CD4-positive, alpha-beta T cell treated with Interleukin-2 at 100 ng/mL for 4 hours (primary cell): ENCODE measurements at places on chromosomes 7 and 10.

DNA sequence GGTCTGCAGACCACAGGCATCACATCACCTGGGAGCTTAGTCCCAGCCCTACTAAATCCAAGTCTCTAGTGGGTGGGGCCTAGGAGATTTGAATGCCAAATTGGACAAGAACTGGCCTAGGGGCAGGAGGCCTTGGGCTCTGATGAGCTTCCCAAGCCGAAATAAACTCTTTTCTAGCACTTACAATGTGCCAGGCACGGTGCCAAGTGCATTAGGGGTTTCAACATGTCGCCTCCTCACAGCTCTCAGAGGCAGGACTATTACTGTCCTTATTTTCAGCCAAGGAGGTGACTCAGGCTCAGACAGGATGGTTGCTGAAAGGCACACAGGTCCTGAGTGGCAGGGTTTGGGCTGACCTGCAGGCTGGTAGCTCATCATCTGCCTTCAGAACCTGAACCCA, 9.2 kb upstream of the CPA1 start:
- no peak for DNase-seq

- no peak for DNase-seq
Observed at GRCh38 chr10:57917019-57917418, 350.7 kb downstream of the IPMK start.

GRCh38 chr10:67912331-67912946, 28.0 kb downstream of the SIRT1 start:
- no peak for DNase-seq

DNA sequence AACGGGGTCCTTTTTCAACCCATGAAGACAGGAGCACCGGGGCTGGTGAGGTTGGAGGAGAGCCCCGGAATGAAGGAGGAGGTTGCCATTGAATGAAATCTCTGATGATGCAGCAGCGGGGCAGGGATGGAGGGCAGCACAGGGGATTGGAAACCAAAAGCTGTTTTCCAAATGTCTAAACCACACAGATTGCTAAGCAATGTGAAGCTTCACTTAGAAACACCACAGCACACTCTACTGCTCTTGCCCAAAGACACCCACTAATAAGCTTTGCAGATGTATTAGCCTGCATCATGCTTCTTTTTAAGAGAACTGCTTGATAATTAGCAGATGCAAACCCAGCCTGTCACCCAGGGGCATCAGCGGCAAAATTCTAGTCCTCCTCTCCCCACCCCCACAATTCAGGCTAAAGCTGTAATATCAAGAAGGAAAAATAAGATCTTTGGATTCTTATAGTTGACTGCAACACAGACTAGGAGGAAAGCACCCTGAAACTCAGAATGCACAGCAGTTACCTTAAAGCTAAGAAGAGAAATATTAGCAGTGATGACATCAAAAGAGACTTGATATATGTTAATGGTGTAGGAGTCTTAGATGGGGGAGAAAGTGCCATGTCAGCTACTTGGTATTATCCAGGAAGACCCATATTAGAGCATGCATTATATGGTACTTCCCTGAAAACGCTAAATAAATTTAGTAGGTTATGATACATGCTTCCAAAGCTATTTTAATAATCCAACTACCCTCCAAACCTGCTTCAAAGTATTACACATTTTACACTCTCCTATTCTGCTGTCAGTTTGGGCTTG, 666.7 kb downstream of the KCNMA1 start:
- no peak for DNase-seq

GRCh38 chr7:80896906-80897598, 21.8 kb downstream of the SEMA3C start:
- no peak for DNase-seq

- no peak for DNase-seq
Observed at GRCh38 chr7:128879939-128880746, 17.5 kb downstream of the ATP6V1F start.

GRCh38 chr7:12504149-12504548, 66.4 kb upstream of the SCIN start:
- DNase-seq: no peak

- no peak for DNase-seq
Observed at GRCh38 chr10:85647741-85648140, 718.9 kb downstream of the GRID1 start.

GRCh38 chr10:75111907-75112679, 637 bp downstream of the SAMD8 start:
- peak; percentile 63 for DNase-seq

DNA sequence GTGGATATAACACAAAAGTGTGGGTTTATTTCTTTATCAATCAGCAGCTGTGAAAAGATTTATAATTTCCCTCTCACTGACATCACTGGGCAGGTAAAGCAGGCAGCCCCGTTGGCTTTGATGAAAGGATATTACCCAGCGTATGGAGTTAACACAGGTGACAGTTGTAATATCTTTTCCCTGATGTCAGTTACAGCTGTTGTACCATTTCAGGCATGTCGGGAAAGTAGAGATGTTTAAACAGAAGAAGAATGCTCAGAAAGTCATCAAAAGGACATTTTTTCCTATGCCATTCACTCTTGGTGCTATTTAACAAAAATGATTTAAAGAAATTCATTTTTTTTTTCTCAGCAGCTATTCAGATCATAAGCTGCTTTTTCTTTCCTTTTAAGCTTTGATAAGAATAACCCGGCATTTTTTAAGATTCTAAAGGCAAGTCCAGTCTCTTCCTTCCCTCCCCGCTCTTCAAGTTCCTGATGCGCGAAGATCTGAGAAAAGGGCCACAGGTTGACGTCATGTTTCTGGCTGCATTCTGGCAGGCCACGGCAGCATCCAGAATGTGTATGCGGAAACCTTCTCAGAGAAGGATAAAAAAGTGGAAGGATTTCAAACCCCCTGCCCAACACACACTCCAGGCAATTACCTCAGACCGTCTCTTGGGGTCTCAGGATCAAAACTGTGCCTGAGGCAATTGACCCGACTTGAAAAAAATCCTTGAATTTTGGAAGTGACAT, 32.5 kb upstream of the ADAM12 start:
- no peak for DNase-seq

- DNase-seq: no peak
Observed at GRCh38 chr10:129936266-129936922, 27.7 kb downstream of the EBF3 start.

DNA sequence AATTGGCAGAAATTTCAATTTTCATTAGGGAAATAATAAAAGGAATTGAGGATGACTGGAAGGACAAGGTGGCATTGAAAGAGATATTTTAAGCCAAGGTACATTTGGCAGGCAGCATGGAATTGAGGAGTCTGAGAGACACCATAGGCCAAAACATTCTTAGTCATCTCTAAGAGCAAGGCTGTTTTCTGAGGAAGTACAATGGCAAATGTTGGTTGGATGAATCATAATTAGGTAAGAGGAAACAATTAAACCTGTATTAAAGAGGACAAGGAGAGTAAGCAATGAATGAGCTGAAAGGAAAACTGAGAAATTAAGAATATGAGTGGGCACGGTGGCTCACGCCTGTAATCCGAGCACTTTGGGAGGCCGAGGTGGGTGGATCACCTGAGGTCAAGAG, 86.3 kb downstream of the MRPL32 start:
- DNase-seq: no peak

DNA sequence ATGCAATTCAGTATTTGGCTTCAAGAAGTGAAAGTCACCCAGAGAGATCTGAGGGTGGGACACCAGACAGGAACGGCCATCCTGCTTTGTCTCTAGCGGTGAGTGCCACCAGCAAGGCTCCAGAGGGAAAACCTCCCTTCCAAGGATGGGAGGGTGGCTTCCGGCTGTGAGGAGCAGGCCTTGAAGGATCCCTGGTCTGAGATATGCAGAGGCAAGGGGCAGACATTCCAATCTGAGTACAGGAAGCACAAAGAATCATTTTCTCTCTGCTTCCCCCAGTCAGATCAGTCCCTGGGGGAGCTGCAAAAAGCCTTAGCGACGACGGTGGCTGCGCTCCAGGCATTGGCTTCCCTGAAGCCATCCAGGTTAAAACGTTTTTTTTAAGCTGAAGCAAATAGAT, 167.4 kb downstream of the TEX36 start:
- DNase-seq: no peak

DNA sequence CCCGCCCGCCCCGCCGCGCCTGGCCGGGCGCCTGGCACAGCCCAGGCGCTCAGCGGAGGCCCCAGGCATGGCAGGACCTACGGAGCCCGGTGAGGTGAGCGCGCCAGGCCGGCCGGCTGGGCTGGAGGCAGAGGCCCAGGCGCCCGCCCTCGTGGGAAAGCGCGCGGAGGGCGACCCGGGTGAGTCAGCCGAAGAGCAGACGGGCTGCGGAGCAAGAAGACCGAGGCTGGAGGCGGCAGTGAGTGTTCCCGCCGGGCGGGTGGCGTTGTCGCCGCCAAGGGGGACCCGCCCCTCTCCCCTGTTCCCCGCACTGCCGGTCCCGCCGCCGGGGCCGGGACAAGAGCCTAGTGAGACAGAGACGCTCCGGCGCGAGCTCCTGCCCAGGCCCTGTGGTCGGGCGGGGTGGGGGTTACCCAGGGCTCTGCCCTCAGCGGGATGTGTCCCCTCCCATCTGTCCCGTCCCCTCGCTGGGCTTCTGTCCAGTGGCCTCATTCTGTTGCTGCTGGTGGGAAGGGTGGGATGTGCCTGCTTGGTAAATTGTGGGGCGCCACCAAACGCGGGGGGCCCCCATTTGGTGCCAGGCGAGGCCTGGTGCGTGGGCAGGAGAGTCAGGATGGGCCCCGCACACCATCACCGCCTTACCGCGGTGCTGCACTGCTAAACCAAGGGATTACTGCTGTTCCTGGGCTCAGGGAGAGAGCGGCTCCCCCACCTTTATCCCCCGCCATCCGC, 17.0 kb upstream of the NODAL start:
- no peak for DNase-seq

DNA sequence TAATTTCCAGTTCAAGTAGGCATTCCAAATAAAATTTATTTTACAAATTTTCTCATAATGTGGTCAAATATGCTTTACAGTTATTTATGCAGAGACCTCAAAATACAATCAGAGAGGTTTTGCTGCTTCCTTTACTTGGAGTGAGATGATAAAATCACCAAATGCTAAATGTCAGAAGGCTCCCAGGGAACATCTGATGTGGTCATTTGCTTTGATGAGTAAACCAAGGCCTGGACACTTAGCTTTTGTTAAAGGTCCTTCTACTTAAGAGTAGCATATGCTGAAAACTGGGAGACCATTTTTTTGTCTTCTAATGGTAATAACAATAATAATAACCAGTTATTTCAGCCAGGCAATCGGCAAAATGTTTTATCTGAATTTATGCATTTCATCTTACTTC, 60.6 kb upstream of the AKR1E2 start:
- no peak for DNase-seq

GRCh38 chr10:23777153-23777552, 338.3 kb downstream of the OTUD1 start:
- no peak for DNase-seq

DNA sequence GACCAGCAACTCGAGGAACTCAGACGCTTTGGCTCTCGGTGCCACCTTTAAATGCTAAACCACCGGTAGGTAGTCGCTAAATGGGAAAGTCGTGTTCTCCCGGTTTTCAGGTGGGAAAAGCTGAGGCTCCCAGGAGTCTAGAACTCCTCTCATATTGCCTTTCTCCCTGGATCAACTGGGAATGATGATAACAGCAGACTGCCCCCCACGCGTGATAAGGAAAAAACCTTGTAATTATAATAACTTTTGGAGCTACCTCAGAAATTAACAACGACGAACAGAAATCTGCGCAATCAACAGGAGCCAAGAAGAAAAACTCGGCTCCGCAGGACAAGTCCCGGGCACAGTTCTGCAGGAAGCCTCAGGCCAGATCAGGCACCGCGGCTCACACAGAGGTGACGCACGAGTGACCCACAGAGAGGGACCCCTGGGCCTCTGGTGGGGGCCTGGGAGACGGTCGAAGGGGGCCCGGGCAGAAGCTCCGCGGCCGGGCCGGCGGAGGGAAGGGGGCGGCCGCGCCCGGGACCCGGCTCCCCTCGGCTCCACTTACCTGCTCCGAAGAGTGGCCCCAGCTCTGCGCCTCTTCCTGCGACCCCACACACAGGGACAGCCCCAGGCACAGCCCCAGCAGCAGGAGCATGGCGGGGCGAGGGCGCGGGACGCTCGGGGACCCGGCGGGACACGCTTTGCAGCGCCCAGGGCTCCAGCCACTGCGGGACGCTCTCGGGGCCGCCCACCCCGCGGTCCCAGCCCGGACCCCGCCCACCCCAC, at the start of gene ITIH5:
TSS of gene ITIH5 (minus strand) at position 714 of the 771 bp plus-strand sequence. CDS start at position 640, 74 bp downstream.
- no peak for DNase-seq

GRCh38 chr7:25849500-25850184, 302.4 kb upstream of the NFE2L3 start:
- no peak for DNase-seq

- no peak for DNase-seq
Observed at GRCh38 chr10:6426317-6426716, 153.8 kb downstream of the PRKCQ start.

GRCh38 chr10:97057491-97058235, 128.1 kb downstream of the SLIT1 start:
- no peak for DNase-seq

GRCh38 chr10:6197321-6197720, 5.4 kb upstream of the PFKFB3 start:
- no peak for DNase-seq

- DNase-seq: no peak
Observed at GRCh38 chr7:97317575-97317974, 200.1 kb downstream of the SDHAF3 start.

- DNase-seq: no peak
Observed at GRCh38 chr10:79449181-79450146, 4.0 kb upstream of the ZCCHC24 start.

DNA sequence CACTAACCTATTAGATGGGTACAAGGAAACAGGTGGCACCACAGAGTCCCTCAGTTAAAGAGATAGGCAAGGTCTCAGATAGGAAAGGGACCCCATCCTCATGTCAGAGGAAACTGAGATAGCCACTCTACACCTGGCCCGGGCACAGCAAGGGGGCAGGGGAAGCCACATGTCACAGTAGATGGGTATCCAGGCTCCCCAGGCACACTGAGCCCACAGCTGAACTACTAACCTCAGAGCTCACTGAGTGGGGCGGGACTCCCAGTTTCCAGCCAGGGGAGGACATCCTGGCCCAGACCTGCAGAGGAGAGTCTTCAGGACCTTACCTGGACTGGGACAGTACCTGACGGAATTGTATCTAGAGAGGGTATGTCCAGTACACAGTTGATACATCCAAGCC, 3.7 kb upstream of the CDHR1 start:
- DNase-seq: no peak

DNA sequence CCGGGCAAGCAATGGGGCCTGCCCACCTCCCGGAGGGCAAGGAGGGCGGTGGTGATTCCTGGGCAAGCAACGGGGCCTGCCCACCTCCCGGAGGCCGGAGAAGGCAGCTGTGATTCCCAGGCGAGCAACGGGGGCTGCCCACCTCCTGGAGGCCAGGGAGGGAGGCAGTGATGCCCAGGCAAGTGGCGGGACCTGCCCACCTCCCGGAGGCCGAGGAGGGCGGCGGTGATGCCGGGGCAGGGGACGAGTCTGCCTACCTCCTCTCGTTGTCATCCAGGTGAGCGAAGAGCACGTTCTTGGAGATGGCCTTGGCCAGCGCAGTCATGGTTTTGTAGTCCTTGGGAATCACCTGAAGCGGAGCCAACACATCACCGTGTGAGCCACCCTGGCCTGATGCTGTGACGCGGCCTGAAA, 49.5 kb upstream of the DNAAF5 start:
- DNase-seq: no peak

GRCh38 chr7:5489991-5490536, 66.4 kb upstream of the TNRC18 start:
- DNase-seq: no peak

- no peak for DNase-seq
Observed at GRCh38 chr7:155464948-155465739, 7.2 kb downstream of the EN2 start.

GRCh38 chr7:14047709-14048399, 58.4 kb upstream of the ETV1 start:
- DNase-seq: no peak
